ENCODE measurements at places on chromosomes 12 and 14.

GRCh38 chr12:123065676-123066383 lies 85.1 kb downstream of the PITPNM2 start:
- no peak for DNase-seq

GRCh38 chr12:11656550-11656949 lies 7.1 kb downstream of the ETV6 start:
- DNase-seq, result peak; percentile 70

DNA sequence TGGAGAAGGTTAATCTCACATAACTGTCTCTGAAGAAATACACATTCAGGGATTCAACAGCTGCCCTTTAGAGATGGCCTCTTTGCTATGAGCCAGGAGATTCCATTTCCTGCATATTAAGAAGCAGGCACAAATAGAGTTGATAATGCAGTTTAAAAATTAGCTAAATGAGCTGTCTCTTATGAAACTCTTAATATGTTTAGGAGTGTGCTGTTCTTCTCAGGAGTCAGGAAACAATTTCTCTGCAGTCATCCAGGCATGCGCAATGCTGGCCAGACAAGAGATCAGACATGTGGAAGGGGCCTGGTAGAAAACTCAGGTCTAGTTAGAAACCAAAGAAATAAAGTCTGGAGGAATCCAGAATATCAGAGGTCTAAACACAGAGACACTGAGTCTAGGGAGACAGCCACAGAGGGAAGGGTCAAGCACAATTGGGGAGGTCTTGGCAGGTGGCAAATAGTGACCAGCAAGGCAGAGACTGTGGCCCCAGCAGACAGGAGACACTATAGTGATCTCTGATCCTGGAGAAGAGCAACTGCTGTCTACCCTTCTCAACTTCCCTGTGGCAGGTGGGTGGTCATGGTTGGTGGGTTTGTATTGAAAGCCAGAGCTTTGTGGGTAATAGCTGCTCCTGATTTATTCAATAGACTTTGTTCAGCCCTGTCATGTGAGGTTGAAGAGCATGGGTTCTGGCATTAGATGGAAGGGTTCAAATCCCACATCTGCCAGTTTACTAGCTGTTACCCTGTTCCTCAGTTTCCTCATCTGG lies 185.8 kb upstream of the RMST start:
- no peak for DNase-seq

- DNase-seq, result peak; percentile 11
Measured at GRCh38 chr14:76591266-76591665, 170.0 kb upstream of the VASH1 start.

DNA sequence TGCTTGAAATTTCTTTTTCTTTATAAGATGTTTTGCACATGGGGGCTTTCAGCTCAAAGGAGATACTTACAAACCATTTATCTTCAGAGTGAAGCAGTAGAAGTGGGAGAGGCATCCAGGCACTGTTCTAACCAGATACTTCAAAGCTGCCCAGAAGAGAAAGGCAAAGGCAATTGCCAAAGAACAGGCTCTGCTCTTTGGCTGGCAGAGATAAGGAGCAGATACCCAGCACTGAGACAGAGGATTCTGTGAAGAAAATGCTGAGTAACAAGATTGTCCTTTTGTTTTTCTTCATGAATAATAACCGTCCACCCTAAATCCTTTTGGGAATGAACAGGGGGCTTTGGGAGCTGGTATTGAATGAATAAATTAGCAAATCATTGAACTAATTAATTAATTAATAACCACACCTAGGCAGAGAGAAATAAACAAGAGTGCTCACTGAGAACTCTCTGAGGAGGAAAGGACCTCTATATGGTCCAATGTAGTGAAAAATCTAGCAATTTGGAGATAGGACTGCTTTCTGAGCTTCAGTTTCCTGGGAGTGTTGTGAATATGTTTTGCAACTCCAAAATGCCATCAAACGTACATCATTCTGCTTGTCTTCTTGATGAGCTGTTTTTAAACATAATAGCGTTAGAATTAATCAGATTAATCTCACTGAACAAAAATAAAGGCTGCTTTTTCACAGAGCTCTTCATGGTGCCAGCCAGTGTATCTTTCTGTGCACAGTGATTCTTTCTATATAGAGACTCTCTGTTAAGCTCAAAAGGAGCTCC lies 192.8 kb upstream of the AMIGO2 start:
- DNase-seq, result peak; percentile 61

- DNase-seq, result no peak
Measured at GRCh38 chr12:19388131-19388549, 51.2 kb upstream of the AEBP2 start.

GRCh38 chr12:111196532-111196931 lies 172.4 kb downstream of the PHETA1 start:
- no peak for DNase-seq

DNA sequence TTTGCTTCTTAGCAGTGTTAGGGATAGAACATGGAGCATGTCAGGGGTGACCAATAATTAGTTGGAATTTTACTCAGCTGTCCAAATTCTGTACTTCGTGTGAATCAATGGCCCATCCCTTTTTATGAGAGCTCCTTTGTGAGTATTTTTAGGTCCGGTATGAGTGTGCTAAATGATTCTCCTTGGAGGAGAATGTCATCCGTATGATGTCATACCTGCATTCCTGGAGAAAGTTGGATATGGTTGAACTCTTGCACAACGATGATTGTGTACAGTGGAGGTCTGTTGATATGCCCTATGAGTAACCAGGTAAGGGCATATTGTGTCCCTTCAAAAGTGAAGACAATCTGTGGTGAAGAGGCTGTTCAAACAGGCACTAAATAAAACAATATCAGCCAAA lies 400.8 kb downstream of the GXYLT1 start:
- peak; percentile 84 for DNase-seq

GRCh38 chr12:75528272-75528671 lies 16.9 kb upstream of the KRR1 start:
- DNase-seq, result no peak

GRCh38 chr12:85441741-85442140 lies 161.7 kb downstream of the ALX1 start:
- DNase-seq, result peak; percentile 3

DNA sequence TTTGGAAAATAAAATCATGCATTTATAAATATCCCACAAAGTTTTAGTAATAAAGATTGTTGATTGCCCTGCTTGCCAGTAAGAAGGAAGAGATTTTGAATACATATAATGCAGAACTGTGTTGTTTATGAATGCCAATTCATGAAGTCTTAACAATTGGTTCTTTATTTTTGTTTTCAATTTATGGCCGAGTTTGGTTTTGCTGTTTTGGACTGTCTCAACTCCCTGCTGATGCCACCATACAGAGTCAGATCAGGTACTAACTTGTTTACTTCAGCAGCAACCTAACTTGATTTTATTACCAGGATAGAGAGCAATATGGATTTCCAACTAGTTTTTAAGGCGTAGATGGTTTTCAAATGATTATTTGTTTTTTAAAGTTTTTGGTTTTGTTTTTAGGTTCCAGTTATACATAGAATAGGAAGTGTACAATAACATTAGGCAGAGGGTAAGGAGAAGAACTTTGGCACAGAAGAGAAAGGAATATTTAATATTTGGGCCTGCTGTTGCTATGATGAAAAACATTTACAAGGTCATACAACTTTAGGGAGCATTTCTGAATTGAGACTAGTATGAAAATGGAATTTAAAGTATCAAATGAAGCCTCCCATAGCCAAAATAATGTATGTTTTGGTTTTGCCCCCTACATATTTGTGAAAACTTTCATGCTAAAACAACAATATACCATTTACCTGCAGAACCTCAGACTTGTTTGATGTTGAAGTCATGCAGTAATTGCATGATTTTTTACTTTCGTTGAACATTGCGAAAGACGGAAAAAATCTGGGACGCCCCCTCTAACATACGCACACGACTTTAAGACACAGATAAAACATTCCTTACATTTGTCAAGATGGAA lies 904 bp upstream of the FAM177A1 start:
- DNase-seq, result no peak

GRCh38 chr12:85955127-85955526 lies 81.0 kb downstream of the NTS start:
- DNase-seq, result no peak

GRCh38 chr14:100239211-100239839 lies 381 bp downstream of the YY1 start:
- no peak for DNase-seq

DNA sequence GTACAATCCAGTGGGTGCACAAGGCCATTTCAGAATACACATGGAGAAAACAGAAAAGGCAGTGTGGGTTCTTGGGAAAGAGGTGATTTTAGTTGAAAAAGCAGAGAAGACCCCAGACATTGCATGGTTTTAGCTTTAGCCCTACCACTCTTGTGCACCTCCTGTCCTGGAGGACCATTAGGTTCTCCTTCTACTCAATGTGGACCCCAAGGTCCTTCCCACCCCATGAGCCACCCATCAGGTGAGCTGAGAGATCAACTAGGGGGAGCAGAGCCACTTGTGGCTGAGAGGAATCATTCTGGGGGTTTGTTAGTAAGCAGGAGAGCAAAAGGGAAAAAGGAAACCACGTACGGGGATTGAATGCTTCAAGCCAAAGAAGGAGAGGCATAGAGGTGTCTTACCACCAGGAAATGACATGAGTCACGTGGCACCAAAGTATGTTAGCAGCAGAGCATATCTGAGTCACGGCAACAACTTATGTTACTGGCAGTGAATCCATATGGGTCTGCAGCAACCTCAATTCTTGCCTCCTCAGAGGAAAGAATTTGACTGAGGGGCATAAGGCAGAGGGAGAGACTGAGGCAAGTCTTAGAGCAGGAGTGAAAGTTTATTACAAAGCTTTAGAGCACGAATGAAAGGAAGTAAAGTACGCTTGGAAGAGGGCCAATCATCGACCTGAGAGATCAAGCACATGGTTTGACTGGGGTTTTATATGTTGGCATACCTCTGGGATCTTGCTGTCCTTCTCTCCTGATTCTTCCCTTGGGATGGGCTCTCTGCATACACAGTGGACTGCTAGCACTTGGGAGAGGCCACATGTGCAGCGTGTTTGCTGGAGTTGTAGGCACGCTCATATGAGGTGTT lies 73.9 kb downstream of the HSD17B6 start:
- peak; percentile 93 for DNase-seq

GRCh38 chr12:48765753-48766162 lies 23.1 kb downstream of the ADCY6 start:
- peak; percentile 51 for DNase-seq

DNA sequence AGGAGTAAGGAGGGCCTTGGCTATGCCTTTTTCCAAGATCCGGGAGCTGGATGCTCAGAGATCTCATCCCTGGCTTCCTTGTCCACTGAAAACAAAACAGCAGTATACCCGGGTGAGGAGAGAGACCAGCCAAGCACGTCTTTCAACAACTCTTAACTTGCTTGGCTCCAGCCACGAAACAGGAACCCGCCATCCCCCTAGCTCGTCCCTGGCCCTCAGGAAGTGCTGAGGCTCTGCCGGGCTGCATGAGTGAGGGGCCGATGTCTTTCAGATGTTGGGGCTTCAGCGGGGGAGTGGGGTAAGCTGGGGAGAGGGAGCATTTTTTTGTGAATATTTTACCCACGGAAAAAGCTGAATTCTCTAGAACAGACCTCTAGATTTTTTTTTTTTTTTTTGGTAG lies 231.1 kb downstream of the CACNA1C start:
- DNase-seq, result peak; percentile 35

GRCh38 chr12:128612150-128612850 lies 211.5 kb downstream of the SLC15A4 start:
- DNase-seq, result no peak

GRCh38 chr14:41623736-41624135 lies 17.1 kb downstream of the LRFN5 start:
- DNase-seq, result no peak

DNA sequence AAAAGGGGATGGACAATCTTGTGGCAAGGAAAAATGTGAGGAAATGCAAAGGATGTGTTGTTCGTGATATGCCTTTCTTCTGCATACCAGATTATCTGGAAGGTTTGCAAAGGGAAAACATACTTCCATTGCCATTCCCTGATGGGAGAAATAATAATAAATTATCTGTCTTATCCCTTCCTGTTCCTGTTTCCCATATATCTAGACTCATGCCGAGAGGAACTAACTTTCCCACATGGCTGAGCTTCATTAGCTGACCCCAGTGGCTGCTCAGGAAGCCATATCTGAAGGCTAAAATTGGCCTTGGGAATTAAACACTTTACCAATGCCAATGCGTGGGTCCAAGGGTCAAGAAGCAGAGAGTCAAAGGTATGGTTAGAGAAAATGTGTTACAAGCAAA lies 439.8 kb downstream of the MDGA2 start:
- no peak for DNase-seq

GRCh38 chr12:50325890-50326391 lies 42.6 kb upstream of the LIMA1 start:
- no peak for DNase-seq

DNA sequence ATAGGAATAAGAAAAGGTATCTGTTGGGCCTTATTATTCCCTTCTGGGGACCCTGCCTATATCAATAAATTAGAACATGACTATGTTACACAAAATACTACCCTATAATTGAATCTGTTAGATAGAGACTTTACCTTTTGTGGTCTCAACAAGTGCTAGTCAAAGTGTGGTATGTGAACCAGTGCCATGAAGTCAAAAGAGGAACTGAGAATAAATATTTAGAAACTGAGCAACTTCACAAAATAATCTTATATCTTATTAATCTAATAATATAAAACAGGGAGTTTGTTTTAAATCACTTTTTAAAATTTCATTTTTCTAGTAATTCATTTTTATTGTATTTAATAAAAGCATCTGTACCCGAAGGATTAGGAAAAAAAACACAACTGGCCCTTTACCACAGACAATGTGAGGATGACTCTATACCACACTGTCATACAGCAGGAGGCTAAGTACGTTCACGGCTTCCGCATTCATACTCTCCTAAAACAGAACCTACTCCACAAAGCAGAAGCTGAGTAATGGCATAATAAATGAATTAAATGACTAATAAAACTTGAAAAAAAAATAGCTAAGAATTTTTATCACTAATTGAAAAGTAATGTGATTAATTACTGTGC lies 42.1 kb downstream of the SEC23A start:
- no peak for DNase-seq

- DNase-seq, result no peak
Measured at GRCh38 chr12:3607039-3607720, 116.2 kb downstream of the PRMT8 start.

DNA sequence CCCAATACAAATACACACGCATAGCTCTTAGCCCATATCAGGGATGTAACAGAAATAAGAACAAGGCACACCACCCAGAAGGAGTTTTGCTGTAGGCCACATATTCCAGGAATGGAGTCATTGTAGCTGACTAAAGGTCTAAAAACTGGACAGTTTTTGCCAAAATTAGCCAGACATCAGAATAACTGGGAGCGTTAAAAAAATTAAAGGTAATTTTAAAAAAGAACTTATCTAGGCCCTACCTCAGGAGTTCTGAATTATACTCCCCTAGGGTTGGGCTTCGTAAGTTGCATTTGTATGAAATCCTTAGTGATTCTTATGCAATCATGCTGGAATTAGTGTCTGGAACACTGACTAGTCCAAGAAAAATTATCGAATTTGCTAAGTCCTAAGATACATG lies 987.7 kb downstream of the GALC start:
- DNase-seq, result no peak

- DNase-seq, result no peak
Measured at GRCh38 chr14:100621806-100622205, 34.6 kb upstream of the BEGAIN start.

DNA sequence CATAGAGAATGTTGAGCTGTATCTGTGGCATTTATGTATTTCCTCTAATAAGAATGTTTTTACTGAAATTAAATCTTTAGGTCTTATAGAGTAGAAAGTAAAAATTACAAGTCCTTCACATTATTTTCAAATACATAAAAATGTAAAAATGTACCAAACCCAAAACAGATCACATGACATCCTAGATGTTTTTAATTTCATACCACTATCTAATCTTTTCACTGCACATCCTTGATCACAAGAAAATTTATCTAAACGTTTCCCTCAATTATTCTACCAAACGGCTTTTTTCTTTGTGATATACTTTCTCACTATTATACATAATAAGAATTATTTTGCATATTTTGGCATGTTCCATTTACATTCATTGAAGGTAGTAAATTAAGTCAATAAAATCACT lies 18.3 kb downstream of the SGPP1 start:
- no peak for DNase-seq
